Kidney capillary endothelial cell (primary cell): ENCODE measurements at places on chromosomes 4 and X.

GRCh38 chr4:91325495-91325894 lies 978.3 kb upstream of the GRID2 start:
- peak; percentile 3 for DNase-seq

DNA sequence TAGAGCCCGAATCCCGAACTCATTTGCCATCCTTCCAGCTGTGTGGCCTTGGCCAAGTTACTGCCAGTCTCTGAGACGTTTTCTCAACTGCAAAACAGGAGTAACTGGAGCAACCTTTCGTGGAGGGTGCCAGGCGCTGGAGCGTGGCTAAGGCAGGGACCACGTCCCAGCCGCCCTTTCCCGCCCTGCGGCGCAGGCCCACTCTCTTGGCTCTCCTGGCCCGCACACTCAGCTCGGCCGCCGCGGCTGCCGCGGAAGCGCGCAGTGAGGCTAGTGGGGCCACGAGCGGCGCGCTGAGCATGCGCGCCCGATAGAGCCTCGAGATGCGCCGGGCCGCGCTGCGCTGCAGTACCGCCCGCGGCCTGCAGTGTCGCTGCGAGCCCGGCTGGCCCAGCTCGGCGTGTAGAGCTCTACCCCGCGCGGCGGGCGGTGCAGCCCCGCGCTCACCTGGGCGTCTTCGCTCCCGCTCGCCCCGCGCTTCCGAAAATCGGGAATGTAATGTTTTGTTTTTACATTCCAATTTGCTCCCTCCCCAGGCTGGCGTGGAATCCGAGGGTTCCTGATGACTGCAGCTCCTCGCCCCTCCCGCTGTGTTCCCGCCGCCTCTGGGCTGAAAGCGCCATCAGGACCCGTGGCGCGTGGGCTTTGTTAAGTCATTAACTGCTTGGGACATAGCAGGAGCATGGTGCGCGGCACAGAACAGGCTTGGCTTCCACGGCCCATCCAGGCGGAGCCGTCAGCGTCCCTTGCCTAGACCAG lies 4.0 kb upstream of the ZNF518B start:
- DNase-seq: peak; percentile 68

GRCh38 chr4:53920116-53920515 lies 144.3 kb downstream of the CHIC2 start:
- peak; percentile 68 for DNase-seq

- no peak for DNase-seq
Observed at GRCh38 chrX:94977986-94978385, 1304.0 kb downstream of the FAM133A start.

DNA sequence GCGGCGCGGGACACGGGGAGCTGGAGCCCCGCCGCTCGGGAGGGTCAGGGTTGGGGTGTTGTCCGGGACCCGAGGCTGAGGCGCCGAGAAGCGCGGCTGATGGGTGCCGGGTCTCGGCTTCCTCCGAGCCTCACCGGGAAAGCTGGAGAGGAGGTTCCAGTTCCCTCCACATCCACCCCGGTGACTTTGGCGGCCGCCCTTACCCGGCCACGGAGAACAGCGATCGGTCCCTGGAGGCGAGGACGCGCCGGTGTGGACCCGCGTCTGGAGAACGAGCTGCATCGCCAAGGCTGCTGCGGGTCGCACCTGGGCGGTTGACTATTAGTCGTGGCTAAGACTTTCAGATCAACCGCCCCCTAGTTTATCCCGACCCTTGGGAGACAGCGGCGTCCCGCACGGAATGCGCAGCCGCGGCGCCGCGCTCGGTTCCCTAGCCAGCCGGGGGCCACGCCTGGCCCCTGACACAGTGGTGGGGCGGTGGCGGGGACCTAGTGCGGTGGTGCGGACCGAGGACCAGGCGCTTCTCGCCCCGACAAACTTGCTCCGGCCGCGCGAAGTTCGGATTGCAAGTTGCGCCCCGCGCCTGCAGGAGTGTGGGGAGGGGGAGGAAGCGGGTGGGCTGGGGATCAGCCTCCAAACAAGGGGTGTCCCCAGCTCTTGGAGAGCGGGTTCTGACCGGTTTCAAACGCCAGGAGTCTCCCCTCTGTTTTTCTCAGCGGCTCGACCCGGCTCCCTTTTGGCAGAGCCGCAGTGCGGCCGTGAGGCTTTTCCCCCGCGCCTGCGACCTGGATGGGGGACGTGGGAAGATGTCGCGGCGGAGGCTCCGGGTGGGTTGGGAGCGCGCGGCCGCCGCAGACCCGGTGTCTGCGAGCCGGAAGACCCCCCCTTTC lies 568 bp downstream of the FHDC1 start:
- no peak for DNase-seq

DNA sequence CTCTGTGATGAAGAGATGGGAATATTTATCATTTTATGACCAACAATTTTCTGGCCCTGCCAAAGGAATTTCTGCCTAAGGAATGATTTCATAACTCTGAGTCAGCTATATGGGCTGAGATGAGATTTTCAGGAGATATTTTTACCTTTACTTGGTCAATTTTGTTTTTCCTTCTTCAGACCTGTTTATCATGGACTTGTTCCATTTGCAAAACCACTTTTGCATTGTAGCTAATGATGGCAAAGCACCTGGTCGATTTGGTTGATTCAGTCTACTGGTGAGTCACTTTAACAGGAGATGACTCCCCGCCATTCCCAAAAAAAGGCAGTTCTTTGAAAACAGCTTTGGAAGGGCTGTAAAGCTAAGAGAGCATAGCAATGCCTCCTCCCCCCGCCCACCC lies 53.3 kb downstream of the TEX13A start:
- no peak for DNase-seq

- no peak for DNase-seq
Observed at GRCh38 chrX:110568441-110568840, 209.8 kb downstream of the RTL9 start.

DNA sequence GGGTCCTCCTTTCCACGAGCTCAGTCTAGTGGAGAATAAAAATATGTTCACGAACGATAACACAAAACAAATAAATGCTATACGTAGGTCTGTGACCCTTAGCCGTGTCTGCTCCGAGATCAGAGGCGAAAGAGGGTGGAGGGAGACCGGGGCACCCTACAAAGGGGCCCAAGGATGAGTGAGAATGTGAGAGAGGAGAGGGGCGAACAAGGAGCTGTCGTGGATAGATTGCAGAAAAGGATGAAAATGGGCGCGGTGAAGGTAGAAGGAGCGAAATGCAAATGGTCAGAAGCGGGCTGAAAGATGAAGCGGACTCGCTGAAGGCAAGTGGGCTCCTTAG lies 6.2 kb upstream of the ZBTB33 start:
- no peak for DNase-seq

DNA sequence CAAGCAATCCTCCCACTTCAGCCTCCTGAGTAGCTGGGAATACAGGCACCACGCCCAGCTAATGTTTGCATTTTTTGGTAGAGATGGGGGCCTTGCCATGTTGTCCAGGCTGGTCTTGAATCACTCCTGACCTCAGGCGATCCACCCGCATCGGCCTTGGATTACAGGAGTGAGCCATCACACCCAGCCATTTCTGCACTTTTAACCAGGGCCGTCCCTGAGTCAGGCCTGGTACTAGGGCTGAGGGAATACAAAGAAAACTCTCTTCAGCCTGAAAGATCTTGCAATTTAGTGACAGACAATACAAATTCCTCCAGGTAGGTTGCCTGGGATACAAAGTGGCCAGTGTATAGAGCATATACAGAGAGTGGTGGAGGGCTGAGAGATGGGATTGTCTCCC lies 65.8 kb downstream of the BCOR start:
- no peak for DNase-seq

GRCh38 chrX:69503782-69504625 lies at the start of gene NALF2:
Gene NALF2 (plus strand): TSS chrX:69504326. CDS start chrX:69505283, 957 bp downstream.
- DNase-seq: peak; percentile 18

DNA sequence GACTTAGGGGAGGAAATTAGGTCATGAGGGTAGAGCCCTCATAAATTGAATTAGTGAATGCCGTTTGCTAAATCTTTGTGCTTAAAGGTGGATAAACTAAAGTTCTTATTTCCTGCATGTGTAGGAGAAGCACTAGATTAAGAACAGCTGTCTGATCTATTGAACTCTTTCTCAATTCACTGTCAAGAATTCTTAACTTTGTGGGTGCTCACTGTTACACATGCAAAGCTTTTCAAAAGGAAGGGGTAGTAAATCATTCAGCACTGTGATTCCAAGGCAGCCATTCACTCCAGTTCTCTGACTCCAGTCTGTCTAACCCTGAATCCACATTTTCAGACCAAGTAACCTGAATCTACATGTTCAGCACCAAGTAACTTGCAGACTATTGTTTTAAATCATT lies 1520.1 kb downstream of the PCDH18 start:
- DNase-seq: no peak

DNA sequence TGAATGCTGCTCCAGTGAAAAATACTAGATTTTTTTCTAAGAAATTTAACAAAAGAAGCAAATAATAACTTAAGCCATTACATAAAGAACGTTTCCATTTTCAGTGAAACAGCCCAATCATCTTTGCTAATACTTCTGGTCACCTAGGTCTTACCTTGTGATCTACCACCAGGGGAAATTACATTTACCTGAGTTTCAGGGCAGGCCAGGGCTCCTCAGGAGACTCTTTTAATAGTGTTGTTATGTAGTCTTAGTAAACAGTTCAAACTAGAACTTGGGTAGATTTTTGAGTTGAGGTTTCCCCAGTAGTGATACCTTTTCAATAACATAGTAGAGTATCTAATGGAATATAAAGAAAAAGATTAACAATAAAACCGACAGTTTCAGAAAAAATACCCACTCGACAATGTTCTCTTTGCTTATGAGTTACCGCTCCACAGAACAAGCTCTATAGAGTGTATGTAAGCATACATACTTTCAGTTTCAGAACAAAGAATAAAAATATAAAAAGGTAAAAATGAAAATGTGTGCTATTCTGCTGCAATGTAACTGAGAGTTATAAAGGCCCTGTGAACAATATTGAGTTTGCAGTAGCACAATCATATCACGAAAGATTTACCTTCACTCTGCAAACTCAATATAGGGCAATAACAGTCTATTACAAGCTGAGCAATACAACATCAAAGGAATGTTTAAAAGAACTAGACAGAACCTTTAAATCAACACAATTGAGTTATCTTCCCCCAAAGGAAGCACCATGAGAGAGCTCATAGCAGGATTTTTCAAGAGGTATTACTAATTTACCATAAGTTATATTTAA lies 165.8 kb downstream of the ATOH1 start:
- DNase-seq: no peak

- no peak for DNase-seq
Observed at GRCh38 chrX:2756548-2756947, 4.7 kb downstream of the XG start.

DNA sequence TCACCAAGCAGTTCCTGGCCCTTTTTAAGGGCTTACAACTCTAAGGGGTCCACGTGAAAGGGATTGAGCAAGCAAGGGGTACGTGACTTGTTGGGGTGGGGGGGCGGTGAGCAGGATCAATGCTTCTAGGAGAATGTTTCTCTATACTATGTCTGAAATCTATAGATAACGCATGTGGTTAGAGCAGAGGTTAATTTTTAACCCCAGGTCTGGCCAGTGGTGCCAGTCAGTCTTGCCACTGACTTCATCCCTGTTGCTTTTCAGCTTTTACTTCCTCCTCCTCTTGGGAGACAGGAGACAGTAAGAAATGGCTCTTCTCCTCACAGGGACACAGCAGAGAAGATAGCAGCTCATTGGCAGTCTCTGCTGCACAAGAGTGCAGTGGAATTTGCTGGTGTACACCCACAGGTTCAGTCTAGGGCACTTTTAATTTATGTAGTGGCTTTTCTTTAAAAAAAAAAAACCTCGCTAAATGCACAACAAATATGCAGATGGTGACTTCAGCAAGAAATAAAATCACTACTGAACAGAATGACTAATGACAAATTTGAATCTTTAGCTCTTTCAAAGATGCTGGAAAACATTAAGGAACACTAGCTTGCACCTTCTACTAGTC lies 190.5 kb downstream of the CCNG2 start:
- DNase-seq: no peak

DNA sequence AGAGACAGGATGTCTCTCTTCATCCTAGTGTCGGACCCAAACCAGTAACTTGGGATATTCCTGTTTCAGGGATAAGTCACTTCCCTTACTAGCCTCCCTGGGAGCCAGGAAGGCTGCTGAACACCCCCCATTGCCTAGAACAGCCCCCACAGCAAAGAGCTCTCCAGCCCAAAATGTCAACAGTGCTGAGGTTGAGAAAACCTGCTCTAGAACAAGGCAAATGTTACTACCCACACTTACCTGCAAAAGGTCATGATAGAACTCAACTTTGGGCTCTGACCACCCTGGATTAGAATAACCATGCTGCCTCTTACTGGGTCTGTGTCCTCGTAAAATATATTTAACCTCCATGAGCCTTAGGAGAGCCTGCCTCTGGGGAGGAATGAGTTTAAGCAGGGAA lies 20.3 kb downstream of the BEX3 start:
- no peak for DNase-seq

GRCh38 chr4:88763075-88763474 lies 65.4 kb upstream of the NAP1L5 start:
- no peak for DNase-seq

GRCh38 chr4:113051361-113051760 lies 1.9 kb downstream of the ANK2 start:
- DNase-seq: no peak

GRCh38 chr4:52750819-52751486 lies at the start of gene ERVMER34-1:
Gene ERVMER34-1 (minus strand): TSS chr4:52751425. CDS start chr4:52745520, 5,905 bp downstream.
- DNase-seq: no peak

DNA sequence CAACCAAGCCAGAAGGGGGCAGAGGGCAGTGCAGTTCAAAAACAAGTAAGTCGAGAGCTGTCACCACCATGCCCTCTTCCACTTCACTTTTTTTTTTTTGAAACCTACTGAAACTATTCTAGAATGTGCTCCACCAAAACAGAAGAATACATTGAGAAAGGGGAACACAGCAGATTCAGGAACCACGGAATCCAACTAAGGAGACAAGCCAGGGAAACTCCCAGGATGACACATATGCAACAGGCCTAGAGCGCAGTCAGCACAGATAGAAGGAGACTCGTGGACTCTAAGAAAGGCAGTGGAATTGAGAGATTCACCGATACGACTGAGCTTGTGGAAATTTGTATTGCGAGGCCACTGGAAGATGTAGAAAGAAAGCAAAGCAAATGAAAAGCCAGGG lies 66.1 kb downstream of the PHKA2 start:
- DNase-seq: no peak

DNA sequence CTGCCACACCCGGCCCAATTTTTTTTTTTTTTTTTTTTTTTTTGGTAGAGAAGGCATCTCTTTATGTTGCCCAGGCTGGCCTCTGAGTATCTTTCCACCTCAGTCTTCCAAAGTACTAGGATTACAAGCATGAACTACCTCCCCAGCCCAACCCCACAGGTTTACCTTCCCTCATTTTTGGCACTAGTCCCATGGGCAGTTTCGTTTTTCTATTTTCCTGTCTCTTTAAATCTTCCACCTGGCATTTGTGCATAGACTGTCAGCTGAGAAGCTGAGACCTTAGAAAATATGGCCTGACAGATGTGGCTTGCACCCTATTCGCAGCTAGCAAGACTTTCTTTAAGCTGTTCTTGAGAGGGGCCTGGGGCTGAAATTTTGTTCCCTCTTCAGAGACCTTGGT lies 27.9 kb downstream of the TNIP2 start:
- no peak for DNase-seq

DNA sequence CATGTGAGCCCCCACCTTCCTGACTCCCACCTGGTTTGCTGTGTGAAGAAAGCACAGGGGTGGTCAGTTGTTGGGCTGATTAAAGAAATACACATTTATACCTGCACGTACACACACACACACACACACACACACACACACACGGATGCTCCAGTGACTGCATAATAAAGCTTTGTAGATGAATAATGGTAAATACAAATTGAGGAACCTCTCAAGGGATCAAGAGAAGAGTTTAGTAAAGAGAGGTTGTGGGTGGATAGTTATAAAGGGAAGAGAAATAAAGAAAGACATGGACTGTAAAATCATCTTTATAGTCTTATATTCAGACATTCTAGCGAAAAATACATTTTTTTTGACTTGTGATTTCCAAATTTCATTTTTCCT lies 144.1 kb downstream of the MGST2 start:
- DNase-seq: no peak

- DNase-seq: no peak
Observed at GRCh38 chrX:154481911-154482601, 3.0 kb upstream of the LAGE3 start.
